Progenitor cell of endocrine pancreas (in vitro differentiated cells): ENCODE measurements at places on chromosomes 11 and 22. TPM values are rescaled to one million over a fixed set of nuclear protein-coding genes. Genes with fewer than 3 reads are reported as not detected.

Gene CYP2D6
- total RNA-seq = 8.0 and 10.3 TPM in 2 replicates

DNA sequence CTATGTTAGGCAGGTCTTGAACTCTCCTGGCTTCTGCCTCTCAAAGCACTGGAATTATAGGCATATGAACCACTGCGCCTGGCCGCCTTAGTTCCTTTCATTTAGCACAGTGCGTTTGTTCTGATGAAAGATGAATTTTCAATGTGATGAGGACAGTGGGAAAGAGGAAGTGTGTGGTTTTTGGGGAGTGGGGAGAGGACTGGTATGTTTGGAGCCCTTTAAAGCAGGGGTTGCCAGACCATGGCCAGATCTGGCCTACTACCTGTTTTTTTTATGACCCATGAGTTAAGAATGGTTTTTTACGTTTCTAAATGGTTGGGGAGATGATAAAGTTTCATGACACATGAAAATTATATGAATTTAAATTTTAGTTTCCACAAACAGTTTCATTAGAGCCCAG lies 12.5 kb downstream of the ATXN10 start:
- H3K27ac ChIP-seq = no peak overlapping the region
- DNase-seq = no peak
- no peaks in the 10 kb centered on the region for H3K36me3 ChIP-seq
- H3K27me3 ChIP-seq = no peaks in the 10 kb centered on the region

DNA sequence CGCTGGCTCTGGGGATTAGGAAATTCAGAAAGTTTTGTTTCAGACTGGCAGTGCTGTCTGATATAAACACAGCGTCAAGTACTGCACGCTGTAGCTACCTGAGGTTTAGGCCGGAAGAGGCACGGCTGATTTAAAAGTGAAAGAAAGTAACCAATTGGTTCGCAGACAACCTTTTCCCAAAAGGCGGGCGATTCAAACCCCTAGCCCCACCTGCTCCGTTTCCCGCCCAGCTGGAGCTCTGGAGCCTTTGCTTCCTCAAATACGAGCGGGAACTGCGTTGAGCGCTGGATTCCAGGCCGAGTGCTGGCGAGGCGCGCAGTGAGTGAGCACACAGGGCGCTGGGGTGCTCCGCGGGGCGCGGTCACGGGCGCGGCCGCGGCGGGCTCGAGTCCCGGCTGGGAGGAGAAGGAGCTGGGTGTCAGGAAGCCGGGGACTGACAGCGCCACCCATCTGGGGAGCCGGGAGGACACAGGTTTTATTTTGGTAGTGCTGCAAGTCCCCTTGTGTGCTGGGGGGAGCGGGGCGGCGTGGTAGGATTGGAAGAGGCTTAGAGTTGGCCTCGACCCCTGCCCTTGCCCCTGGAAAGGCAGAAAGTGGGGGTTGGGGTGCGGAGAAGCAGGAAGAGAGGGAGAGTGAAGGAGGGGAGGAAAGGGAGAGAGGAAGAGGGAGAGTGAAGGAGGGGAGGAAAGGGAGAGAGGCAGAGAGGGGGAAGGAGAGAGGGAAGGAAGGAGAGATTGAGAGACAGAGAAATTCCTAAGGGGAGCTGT lies 2.1 kb downstream of the FAM111A start:
- no peaks in the 10 kb centered on the region for H3K27me3 ChIP-seq
- peaks cover 40% of the 10 kb centered on the region for H3K4me1 ChIP-seq
- peaks cover 7% of the 10 kb centered on the region for H3K36me3 ChIP-seq
- H3K27ac ChIP-seq = peak overlapping the region; percentile 81

Gene SEPTIN3
- 24.4 and 25.1 TPM in 2 replicates for total RNA-seq

GRCh38 chr11:120738516-120739046 lies 227.0 kb downstream of the GRIK4 start:
- no peaks in the 10 kb centered on the region for H3K27me3 ChIP-seq
- DNase-seq = no peak
- no peak overlapping the region for H3K4me3 ChIP-seq
- H3K36me3 ChIP-seq = no peaks in the 10 kb centered on the region
- H3K27ac ChIP-seq = no peak overlapping the region

- H3K4me3 ChIP-seq = no peak overlapping the region
- no peaks in the 10 kb centered on the region for H3K27me3 ChIP-seq
- no peak overlapping the region for H3K27ac ChIP-seq
- no peaks in the 10 kb centered on the region for H3K4me1 ChIP-seq
Measured at GRCh38 chr22:47548953-47549740, 786.7 kb downstream of the TBC1D22A start.

GRCh38 chr22:44305888-44306287 lies 6.9 kb downstream of the SHISAL1 start:
- DNase-seq = no peak
- H3K36me3 ChIP-seq = no peaks in the 10 kb centered on the region
- H3K27me3 ChIP-seq = peaks cover 9% of the 10 kb centered on the region
- H3K4me1 ChIP-seq = no peaks in the 10 kb centered on the region
- H3K4me3 ChIP-seq = no peak overlapping the region

GRCh38 chr11:30346068-30346688 lies 23.3 kb downstream of the ARL14EP start:
- no peak overlapping the region for H3K27ac ChIP-seq
- H3K4me3 ChIP-seq = no peak overlapping the region
- no peaks in the 10 kb centered on the region for H3K27me3 ChIP-seq
- no peak for DNase-seq
- peaks cover 3% of the 10 kb centered on the region for H3K4me1 ChIP-seq

DNA sequence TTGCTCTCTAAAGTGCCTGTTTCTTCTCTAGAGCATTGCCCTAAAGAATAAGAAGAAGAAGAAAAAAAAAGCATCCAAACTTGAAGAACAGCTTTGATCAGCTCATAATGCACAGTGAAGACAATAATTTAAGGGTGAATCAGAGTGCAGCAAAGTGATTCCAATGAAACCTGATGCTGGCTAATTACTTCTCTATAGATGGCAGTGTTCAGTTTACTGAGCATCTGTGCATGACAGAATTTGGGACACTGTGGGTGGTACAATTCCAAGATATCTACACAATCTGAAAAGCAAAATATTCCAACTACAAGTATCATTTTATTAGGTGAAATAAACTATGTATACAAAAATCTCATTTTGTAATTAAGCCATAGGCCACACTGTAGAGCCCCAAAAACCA lies 450.5 kb upstream of the CCDC90B start:
- H3K27ac ChIP-seq = no peak overlapping the region
- H3K36me3 ChIP-seq = no peaks in the 10 kb centered on the region
- no peak for DNase-seq
- peaks cover 4% of the 10 kb centered on the region for H3K4me1 ChIP-seq

Gene CRYAB
- total RNA-seq = 1.2 TPM in 1 of 2 replicates, not detected in the other

Gene CTSW
- not detected in 2 replicates for total RNA-seq

Gene JHY
- total RNA-seq = 3.5 and 5.3 TPM in 2 replicates

DNA sequence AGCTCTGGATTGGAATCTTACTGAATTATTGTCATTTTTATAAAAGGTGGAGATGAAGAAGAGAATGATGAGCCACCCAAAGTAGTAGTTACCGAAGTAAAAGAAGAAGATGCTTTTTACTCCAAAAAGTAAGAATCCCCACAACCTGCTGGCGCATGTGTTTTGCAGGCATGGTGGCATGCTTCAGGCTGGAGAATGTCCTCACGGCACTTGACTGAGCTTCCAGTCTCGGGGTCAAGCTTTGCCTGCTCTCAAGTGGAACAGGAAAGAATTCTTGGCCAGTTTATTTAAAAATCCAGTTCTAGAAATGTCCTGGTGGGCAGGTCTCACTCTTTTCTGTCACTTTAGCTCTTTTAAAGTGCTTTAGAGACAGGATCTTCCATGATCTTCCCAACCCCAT lies 17.5 kb downstream of the NUP50 start:
- H3K4me1 ChIP-seq = no peaks in the 10 kb centered on the region
- no peak overlapping the region for H3K27ac ChIP-seq
- H3K36me3 ChIP-seq = peaks cover 32% of the 10 kb centered on the region
- H3K4me3 ChIP-seq = no peak overlapping the region

DNA sequence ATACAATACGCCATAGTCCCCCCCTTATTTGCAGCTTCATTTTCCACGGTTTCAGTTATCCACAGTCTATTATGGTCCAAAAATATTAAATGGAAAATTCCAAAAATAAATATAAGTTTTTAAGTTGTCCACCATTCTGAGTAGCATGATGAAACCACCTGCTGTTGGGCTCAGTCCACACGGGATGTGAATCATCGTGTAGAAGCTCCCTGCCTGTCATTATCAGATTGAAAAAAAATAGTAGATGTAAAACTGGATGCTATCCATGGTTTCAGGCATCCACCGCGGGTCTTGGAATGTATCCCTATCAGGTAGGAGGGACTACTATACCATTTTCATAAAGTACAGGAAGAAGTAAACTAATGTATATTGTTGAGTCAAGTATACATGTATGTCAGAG lies 127.4 kb downstream of the TTC17 start:
- no peak overlapping the region for H3K27ac ChIP-seq
- no peaks in the 10 kb centered on the region for H3K27me3 ChIP-seq
- peaks cover 32% of the 10 kb centered on the region for H3K36me3 ChIP-seq
- no peaks in the 10 kb centered on the region for H3K4me1 ChIP-seq
- no peak for DNase-seq

DNA sequence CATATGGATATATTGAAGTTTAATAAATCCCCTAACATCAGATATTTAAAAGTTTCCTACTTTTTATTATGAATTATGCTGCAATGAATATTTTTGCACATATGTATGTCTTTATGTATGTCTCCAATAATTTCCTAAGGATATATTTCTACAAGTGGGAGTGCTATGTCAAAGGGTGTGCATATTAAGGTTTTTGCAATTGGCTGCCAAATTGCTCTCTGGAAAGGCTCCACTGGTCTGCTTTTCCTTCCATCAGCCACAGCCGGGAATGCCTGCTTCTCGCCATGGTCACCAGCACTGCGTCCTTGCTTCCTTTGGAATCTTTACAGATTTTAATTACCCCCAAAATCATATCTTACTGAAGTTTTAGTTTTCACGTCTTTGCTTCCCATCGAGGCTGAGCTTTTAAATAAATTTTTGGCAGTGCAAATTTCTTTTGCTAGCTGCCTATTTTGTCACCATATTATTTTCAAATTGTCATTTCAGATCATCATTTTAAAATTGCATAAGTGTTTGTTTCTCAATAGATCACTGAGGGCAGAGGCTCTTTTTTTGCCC lies 221.7 kb downstream of the SNX19 start:
- no peak overlapping the region for H3K27ac ChIP-seq
- no peak for DNase-seq
- no peaks in the 10 kb centered on the region for H3K4me1 ChIP-seq
- H3K36me3 ChIP-seq = no peaks in the 10 kb centered on the region
- H3K4me3 ChIP-seq = no peak overlapping the region
- H3K27me3 ChIP-seq = peaks cover 8% of the 10 kb centered on the region

DNA sequence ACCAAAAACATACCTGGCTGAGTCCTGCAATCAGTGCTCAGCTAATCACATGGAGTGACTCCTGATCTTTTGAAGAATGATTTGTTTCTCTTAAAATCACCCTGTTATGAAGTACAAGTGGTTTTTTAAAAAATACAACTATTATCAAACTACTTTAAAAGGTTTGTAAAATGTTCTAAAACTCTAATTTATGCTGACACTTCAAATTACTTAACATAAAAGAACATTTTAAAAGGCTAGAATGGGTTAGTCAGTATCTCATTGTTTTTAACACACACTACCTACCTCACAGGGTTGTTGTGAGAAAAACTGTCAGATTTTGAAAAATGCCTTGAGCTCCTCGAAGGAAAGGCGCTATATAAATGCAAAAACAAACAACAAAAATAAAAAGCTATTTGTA lies 33.2 kb downstream of the KMT5B start:
- peaks cover 25% of the 10 kb centered on the region for H3K36me3 ChIP-seq
- H3K27me3 ChIP-seq = no peaks in the 10 kb centered on the region
- peaks cover 17% of the 10 kb centered on the region for H3K4me1 ChIP-seq
- no peak for DNase-seq
- no peak overlapping the region for H3K4me3 ChIP-seq

DNA sequence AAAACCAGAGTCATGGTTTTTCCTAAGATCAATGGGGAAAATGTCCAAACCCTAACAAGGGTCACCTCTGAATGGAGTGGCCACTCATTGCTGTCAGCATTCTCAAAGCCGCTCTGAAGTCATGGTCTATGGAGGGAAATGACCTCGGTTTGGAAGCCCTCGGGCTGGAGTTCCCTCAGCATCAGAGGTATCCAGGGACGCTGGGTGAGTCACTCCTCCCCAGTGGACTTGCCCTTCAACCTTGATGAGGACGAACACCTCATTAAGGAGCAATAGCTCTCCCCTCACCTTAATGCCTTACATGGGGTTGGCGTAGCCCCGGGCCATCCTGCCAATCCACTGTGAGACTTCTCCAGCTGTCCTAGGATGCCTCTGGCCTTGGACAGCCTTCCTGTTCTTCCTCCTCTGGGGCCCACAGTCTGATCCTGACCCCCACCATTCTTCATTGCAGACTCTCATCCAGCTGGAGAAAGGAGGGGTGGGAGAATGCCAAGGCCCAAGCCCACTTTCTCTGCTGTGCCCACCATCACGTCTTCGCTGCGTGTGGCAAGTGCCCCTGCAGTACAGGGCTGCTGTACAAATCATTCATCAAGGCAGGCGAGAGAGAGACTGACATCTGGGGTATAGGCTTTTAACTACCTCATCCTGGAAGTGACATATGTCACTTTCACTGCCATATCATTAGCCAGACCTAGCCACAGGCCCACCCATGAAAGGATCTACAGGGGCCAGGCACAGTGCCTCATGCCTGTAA lies 25.4 kb upstream of the MYH9 start:
- no peaks in the 10 kb centered on the region for H3K36me3 ChIP-seq
- no peak overlapping the region for H3K4me3 ChIP-seq
- H3K4me1 ChIP-seq = peaks cover 10% of the 10 kb centered on the region
- DNase-seq = no peak

Gene B4GALNT4
- 277 and 294 TPM in 2 replicates for total RNA-seq

DNA sequence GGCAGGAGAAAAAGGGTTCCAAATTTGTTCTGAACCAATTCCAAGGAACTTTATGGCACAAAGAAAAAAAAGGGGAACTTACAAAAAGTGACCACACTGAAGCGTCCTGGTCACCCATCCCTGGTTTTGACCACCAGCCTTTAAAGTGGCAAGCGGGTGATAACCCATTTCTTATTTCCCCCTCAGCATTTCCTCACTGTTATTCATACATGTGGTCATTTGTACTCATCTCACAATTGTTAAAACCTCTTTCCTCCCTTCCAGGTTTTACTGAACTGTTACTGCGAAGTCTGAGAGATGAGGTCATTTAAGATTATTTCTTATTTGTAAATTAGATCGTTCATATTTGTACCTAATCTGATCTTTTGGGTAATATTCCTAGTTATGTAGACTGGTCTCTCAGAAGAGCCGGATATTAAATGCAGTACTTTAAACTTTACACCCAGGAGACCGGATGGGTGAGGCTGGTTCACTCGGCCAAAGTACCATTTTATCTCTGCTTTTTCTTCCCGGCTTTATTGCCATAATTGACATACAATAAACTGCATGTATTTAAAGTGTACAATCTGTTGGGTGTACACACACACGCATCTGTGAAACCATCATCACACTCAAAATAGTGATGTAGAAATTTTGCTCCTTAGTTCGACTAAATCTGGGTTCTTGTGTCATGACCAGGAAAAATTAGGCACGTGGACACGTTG lies 47.0 kb downstream of the CDPF1 start:
- H3K4me1 ChIP-seq = peaks cover 9% of the 10 kb centered on the region
- H3K4me3 ChIP-seq = no peak overlapping the region
- DNase-seq = no peak
- H3K27ac ChIP-seq = no peak overlapping the region
- peaks cover 34% of the 10 kb centered on the region for H3K36me3 ChIP-seq
